ENCODE measurements at places on chromosomes 16 and 17. TPM values are rescaled to one million over a fixed set of nuclear protein-coding genes. Genes with fewer than 3 reads are reported as not detected.

Gene SLFN14
- not detected for total RNA-seq

Gene PLLP
- total RNA-seq, result 13.8 TPM

Gene RNU2-1
- total RNA-seq, result 7,099 TPM

- DNase-seq, result no peak
These were observed 14.2 kb upstream of the C17orf78 start for GRCh38 chr17:37361543-37361942.

GRCh38 chr17:82301916-82302567 is 15.4 kb downstream of the CD7 start:
- DNase-seq, result peak; percentile 15

- DNase-seq, result no peak
These were observed 147.5 kb upstream of the CIBAR2 start for GRCh38 chr16:85259832-85260167.

- no peak for DNase-seq
These were observed 3.5 kb downstream of the CSNK1D start for GRCh38 chr17:82269882-82270500.

Gene GFAP
- total RNA-seq, result 4.6 TPM

- DNase-seq, result no peak
These were observed 159.6 kb upstream of the MPHOSPH6 start for GRCh38 chr16:82329504-82330192.

DNA sequence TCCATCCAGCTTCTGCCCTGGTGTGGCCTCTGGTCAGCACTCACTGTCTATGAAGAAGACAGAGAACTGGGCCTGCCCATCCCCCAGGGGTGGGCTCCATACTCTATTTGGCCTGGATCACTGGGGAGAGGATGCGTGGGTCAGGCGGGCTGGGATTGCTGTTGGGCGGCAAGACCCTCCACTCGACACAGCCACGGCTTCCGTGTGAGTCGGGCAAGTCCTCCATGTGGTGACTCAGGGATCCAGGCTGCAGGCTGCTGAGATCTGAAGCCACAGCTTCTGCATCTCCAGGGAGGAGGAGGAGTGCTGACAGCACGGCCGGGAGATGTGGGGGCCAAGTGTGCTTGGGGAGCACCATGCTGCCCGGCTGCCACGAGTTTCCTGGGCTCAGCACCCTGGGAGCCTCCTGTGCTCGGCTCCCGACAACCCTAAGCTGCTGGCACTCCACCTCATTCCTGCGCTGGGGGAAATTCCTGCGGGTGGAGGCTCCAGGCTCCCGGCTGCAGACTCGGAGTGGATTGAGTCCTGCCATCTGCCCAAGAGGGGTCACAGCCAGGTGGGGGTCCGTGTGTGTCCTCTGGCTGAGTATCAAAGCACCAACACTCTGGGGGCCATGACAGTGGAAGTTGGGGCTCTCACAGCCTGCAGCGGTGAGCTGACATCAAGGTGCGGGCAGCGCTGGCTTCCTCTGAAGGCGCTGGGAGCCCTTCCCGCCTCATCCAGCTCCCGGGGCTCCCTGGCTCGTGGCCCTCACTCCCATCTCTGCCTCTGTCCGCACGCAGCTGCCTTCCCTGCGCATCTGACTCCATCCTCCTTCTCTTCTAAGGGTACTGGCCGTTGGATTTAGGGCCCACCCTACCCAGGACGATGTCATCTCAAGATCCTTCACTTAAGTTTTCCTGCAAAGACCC is 24.4 kb upstream of the CBFA2T3 start:
- peak; percentile 22 for DNase-seq

DNA sequence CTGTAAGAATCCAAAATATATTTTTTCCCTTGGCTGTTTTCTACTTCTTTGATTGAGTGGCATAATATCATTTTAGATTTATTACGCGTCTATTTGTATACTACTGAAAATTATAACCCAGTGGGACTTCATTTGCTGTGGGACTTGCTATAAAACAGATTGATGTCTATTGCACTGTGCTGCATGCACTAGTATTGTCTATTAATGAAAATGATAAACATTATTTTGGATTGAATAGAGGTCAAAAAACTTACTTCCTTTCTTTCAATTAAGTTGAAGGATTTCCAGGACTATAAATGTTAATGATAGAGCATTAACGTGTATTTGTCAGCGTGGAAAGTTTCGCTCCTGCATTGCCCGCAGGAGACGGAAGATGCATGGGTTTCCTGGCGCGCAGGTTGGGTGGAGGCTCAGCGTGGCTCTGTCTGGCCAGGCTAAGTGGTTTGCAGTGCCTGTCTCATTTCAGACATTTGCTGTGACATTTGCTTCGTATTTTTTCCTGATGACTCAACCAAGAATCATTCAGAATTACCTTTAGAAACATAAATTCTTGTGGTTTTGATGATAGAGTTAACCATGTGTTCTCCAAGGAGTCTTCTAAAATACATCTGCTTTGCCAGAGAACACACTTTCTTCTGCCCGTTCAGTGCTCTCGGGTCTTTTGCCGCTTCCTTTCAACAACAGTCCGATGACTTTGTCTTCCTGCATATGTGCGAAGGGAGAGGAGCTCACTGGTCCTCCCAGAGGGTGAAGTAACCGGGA is 216.7 kb downstream of the RPTOR start:
- no peak for DNase-seq

Data from right cardiac atrium (tissue), 5 donors.